Posterior cingulate gyrus (tissue), 11 donors: ENCODE measurements at places on chromosomes 16 and 17.

GRCh38 chr16:70475054-70475871 is 20.9 kb downstream of the FCSK start:
- peak; percentile 85 for DNase-seq

- no peak for DNase-seq
Measured at GRCh38 chr16:23293016-23293415, 9.1 kb upstream of the SCNN1B start.

DNA sequence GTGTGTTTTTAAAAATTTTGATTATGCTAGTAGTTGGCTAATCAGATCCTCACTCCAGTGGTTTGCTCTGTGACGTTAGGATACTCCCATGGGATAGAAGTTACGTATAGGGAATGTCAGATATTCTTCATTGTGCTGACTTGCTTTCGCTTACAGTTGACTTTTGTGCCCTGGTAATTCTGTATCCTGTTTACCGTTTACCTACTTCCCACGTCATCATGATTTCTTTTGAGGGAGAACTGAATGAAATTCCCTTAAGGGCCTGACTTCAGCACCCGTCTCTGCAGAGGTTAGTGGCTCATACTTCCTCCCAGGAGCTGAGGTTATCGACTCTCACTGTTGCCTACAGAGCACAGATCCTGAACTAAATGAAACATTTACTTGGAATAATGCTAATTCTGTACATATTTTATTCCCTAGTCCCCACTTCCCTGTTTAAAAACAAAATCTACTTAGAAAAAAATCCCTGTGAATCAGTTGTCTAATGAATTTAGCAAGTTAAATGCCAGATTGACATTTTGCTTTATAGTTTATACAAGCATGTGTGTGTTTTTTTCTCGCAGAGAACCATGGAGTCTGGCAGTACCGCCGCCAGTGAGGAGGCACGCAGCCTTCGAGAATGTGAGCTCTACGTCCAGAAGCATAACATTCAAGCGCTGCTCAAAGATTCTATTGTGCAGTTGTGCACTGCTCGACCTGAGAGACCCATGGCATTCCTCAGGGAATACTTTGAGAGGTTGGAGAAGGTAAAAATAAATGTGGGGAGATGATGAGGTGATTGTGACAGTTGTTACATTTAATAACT is 2.8 kb downstream of the PRKAR1A start:
- DNase-seq: peak; percentile 30

DNA sequence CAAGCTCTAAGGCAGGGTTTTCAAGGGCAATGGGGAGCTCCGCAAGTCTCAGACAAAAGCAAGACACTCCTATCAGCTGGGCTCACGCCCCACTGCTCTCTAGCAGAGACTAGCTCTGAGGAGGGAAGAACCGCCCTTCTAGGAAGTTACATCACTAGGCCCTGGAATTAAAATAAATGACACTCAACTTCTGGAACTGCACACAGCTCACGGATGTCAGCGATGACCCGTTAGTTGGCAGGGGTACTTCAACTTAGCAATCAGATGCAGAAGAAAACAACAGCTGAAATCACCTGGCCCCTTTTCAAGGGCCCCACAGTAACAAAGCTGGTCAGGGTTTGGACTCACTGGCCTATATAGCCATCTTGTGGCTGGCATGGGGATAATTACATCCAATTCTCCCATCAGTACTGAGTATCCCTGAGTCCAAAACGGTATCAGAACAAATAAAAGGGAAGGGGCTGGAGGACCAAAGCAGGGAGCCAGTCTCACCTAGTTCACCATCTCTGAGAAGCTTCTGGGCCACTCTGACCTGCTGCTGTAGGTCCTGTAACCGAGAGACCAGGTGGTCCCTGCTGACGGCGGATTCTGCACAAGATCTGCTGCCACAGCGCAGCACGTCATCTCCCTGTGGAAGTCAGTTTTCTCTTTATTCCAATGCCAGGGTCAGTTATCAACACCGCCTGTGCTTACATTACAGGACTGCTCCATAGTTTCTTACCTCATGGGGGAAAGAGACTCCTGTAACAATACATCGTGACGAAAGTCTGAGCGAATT is 22.2 kb downstream of the SERPINF1 start:
- peak; percentile 39 for DNase-seq

GRCh38 chr16:49776734-49777133 is 79.2 kb downstream of the ZNF423 start:
- no peak for DNase-seq

- no peak for DNase-seq
Measured at GRCh38 chr16:68217506-68217905, 18.4 kb downstream of the ESRP2 start.

GRCh38 chr16:86850670-86851069 is 272.3 kb downstream of the FOXL1 start:
- DNase-seq: no peak

GRCh38 chr16:62805221-62805857 is 769.1 kb upstream of the CDH8 start:
- no peak for DNase-seq

- DNase-seq: peak; percentile 25
Measured at GRCh38 chr17:7039832-7040231, 4.0 kb downstream of the SLC16A13 start.

- DNase-seq: no peak
Measured at GRCh38 chr16:73053364-73054124, 5.6 kb upstream of the ZFHX3 start.

DNA sequence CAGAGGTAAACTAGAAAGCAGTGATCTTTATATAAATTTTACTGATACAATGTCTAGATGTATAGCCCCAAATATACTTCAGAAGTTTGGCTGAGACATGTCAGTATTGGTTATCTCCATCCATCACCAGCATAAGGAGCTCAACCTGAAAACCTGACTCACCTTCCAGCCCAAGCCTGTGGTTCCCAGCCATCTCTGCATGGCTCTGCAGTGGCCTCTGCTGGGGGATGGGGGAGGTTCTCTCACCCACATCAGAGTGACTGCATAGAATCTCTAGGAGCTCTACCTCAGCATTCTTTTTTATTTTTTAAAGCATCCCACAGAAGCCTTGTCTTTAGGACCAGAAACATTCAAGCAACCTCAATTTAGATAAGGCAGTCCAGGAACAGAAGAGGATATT is 27.3 kb downstream of the USP7 start:
- DNase-seq: peak; percentile 79

DNA sequence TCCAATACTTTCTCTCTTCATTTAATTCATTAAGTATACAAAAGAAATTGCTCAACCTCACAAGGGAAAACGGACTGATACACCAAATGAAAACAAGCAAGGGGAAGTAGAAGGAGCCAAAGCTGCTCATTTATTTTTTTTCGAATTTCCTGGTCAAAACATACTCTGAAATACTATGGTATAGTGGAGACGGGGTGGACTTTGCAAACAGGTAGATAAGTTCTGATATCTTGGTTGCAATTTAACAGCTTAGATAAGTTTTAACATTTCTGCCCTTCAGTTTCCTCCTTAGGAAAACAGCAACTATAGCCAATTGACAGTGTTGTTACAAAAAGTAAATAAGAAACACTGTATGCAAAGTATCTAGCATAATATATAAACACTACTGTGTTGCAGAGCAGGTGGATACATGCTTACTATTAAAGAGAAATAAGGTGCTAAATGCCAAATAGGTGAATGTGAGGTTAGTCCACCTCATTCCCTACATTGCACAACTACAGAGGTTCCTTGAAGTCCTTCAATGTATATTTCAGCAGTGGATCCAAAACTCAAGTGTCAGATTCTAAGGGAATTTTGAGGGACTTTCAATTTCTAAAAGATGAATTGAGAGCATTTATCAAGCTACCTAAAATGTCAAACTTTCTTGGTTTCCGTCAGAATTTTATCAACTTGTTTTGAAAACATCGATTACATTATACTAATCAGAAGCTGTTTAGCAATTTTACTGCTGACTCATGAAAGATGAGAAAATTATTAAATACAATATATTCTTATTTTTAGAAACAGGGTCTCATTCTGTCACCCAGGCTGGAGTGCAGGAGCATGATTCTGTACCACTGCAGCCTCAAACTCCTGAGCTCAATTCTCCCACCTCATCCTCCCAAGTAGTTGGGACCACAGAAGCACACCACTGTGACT is 11.0 kb downstream of the CCDC47 start:
- no peak for DNase-seq

- DNase-seq: peak; percentile 68
Measured at GRCh38 chr16:49012961-49013726, 268.5 kb downstream of the CBLN1 start.

GRCh38 chr16:84153660-84154214 is 8.6 kb downstream of the DNAAF1 start:
- no peak for DNase-seq

GRCh38 chr17:28738680-28739384 is 5.0 kb upstream of the TRAF4 start:
- no peak for DNase-seq

DNA sequence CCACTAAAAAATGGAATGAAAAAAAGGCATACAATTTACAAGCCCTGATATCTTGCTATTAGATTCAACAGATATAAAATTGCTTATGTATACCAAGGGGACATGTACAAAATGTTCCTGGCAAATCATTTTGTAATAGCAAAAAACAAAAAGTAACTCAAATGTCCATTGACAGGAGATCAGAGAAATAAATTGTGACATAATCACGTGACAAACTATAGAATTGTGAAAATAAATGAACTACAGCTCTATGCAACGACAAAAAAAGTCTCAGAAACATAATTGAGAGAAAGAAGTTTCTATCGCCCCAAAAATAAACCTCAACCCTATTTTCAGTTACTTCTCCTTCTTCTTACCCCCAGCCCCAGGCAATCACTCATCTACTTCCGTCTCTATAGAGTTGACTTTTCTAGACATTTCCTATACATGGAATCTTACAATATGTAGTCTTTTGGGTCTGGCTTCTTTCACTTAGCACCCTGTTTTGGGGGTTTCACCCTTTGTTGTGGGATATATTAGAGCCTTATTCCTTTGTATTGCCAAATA is 12.1 kb upstream of the ACE start:
- no peak for DNase-seq

GRCh38 chr16:59993101-59993500 is 1259.0 kb upstream of the GOT2 start:
- DNase-seq: no peak

DNA sequence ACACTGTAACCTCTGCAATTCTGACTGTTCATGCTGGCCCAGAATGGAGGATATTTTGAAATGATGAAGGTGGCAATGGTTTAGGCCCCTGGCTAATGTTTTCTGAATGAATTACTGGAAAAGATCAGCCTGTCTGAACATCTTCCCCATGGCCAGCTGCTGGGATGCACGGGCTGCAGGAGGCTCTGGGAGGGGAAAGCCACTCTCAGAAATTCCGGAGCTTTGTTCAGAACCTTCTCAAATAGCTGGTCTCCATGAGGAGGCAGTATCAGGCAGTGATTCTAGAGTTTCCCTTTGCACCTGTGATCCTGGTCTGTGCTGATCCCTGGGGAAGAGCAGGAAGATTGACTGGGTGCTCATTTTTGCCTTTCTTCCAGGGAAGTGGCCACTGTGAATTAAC is 5.0 kb downstream of the SLC6A2 start:
- peak; percentile 43 for DNase-seq

DNA sequence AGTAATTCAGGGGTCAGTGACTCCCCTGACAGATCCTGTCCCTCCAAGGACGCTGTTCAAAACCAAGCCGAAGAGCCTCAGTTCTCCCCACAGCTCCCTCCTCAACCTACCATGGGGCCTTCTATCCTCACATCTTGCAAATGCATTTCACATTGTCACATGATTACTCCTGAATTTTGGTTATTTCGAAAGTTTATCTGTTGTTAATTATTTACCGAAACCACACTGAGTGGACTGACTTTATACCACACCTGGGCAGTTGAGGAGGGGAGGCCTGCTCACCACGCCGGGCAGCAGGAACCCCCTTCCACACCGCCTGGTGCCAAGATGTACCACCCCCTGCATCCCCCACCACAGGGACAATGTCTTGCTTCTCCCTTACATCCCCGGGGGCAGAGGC is 4.7 kb downstream of the TIMP2 start:
- DNase-seq: no peak

DNA sequence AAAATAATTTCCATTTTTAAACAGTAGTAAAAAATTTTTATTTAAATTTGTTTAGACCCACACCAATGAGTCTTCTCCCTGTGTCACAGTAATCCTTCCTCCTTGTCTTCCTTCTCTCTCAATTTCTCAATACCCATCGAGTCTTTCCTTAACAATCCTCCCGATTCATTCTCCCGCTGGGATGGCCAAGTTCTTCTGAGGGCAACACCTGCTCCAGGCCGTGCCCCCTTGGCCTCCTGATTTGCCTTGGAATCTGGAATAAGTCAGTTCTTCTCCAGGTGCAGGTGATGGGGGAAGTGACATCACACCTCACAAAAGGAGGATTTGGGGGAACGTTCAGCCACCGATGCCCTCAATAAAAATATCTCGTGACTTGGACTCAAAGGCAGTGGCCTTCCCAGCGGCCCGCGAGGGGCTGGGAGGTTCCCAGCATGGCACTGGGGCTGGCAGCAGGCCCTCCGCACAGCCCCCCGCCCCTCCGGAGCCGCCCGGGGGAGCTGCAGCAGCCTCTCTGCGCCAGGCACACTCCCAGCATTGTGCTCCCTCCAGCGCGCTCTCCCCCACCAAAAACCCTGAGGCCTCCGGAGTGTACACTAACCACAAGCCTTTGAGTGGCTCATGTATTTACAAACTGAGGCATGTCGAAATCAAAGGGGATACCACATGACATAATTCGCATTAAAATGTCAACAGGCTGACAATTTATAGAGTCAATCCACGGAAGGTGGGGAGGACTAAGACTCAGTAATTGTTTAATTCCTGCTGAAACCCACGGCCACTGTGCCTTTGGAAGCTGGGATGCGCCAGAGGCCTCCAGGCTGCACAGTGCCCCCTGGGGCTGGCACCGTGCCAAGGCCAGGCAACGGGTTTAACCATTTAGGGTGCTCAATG is 120.5 kb downstream of the ZFHX3 start:
- no peak for DNase-seq

DNA sequence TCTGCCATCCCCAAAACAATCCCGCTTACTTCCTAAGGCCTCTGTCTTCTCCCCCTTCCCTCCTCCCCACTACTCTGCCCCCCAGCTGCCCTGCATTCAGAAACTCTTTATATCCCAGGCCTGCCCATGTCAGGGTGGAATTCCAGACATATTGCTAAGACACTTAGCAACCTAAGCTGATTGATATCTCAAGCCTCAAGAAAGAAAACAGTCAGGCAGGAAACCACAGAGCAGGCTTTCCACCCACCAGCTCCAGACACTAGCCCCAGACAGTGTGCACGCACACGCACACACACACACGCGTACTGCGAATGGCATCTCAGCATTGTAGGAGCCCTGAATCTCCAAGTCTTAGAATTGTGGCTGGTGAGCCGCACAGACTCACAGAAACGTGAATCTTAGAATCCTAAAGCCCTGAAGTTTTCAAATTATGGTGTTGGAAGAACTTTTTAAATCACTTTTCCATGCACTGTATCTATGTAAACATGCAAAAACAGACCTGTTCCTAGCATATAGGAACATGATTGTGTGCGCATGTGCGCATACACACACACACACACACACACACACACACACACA is 8.8 kb upstream of the LPCAT2 start:
- no peak for DNase-seq

DNA sequence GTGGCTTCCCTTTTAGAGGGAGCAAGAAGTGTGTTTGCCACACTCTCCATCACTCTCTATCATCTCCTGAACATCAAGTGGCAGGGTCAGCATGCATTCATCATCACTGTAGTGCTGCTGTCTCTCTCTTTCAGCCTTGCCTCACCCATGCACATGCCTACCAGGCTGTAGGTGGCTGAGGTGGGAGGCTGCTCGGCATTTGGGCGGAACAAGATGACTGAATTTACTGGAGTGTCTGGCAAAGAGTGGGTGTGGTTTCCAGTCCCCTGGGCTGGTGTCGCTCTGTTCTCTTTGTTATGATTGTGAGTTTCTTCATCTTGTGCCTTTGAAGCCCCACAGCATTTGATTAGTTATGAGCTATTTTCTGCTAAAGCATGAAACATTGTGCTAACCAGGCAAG is 541.9 kb upstream of the EEF2KMT start:
- DNase-seq: no peak
